ENCODE measurements at places on chromosomes 4 and X.

DNA sequence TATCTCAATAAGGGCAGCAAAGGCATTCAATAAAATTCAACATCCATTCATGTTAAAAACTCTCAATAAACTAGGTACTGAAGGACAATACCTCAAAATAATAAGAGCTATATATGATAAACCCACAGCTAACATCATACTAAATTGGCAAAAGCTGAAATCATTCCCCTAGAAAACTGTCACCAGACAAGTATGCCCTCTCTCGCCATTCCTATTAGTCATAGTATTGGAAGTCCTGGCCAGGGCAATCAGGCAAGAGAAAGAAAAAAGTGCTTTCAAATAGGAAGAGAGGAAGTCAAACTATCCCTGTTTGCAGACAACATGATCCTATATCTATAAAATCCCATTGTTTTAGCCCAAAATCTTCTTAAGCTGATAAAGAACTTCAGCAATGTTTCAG is 116.8 kb downstream of the TENT5D start:
- DNase-seq, result no peak

- no peak for DNase-seq
Observed at GRCh38 chr4:185339941-185340340, 55.8 kb downstream of the LRP2BP start.

DNA sequence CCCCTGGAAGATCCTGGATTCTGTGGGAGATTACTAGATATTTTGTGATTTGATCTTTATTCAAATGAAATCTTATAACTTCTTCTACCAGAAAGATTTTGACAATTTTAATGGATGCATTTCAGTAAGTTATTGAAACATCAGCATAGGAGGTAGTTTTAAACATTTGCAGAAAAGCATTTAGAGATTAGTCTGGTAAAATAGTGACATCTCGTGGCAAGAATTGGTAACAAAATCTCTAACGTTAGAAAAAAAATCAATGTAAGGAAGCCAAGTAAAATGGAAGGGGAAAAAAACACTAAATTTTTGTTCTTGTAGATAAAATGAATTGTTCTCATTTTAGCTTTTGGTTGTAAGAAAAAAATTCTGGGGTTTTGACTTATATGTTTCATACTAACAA is 73.3 kb downstream of the TASL start:
- peak; percentile 3 for DNase-seq

DNA sequence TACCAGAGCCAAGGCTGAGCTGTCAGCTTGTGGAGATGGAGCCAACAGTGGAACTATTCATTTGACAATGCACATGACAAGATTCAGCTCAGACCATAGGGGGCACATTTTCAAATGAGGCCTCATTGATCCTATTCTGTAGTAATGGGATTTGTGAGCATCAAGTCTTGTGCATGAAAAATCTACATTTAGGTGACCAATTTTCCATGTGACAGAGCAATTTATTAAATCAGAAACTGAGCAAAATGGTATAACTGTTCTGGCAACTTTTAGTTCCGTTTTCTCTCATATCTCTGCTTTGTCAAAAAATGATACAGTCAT is 108.5 kb upstream of the PCDH18 start:
- DNase-seq, result no peak

All from NCI-H748 treated with DMSO at 0.1 percent for 48 hours (cell line).